Type B pancreatic cell (in vitro differentiated cells): ENCODE measurements at places on chromosomes 16 and 17.

DNA sequence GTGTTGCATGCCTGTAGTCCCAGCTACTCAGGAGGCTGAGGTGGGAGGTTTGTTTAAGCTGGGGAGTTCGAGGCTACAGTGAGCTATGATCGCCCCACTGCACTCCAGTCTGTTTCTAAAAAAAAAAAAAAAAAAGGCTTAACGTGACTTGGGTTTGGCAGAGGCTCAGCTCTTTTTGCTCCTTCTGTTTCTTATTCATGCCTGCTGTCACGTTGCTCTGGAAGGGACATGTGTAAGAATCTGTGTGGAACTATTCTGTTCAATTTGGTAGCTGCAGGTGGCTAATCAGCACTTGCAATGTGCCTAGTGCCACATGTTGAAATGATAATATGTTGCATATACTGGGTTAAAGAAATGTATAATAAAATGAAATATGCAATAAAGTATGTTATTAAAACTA lies 20.9 kb upstream of the SYT17 start:
- no peaks in the 10 kb centered on the region for H3K36me3 ChIP-seq
- no peak for DNase-seq
- H3K27ac ChIP-seq, result no peak overlapping the region
- peaks cover 2% of the 10 kb centered on the region for H3K27me3 ChIP-seq
- no peaks in the 10 kb centered on the region for H3K4me1 ChIP-seq
- H3K4me3 ChIP-seq, result no peak overlapping the region

GRCh38 chr16:68781784-68782183 lies 44.7 kb downstream of the CDH1 start:
- H3K36me3 ChIP-seq, result peaks cover 13% of the 10 kb centered on the region
- DNase-seq, result no peak
- no peak overlapping the region for H3K4me3 ChIP-seq
- no peaks in the 10 kb centered on the region for H3K27me3 ChIP-seq
- peaks cover 17% of the 10 kb centered on the region for H3K4me1 ChIP-seq

GRCh38 chr17:55334881-55335540 lies 70.3 kb downstream of the HLF start:
- no peaks in the 10 kb centered on the region for H3K36me3 ChIP-seq
- H3K27me3 ChIP-seq, result peaks cover 6% of the 10 kb centered on the region
- H3K27ac ChIP-seq, result peak overlapping the region; percentile 20

DNA sequence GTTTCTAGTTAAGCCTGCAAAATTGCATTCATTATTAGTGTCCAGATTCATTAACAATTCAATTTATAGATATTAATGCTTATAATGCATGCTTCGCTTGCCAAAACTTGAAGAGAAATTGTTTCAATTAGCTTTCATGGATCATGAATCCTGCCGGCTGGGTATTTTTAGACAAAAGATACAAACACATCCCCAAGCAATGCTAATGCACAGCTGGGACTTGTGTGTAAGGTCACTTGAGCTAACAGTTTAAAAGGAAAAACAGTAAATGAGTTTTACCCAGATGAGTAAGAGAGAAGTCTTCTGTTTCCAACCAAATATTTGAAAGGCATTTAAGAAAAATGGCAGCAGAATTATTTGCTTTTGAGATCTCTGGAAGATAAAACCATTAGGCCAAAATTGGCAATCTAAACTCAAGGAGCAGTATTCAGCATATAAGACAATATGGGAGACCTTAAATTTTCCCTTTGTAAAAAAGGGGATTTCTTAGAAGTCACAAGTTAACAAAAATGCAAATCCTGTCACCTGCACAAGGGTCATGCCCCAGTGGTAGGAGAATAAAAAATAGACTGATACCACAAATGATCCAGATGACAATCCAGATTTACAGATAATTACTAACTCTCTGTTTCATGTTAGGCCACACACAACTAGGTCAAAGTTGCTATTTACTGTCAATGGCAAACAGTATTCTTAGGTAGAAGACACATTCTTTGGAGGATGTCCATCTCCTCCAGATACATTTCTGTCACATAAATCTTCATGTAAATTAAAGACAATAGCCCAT lies 418.4 kb upstream of the PMFBP1 start:
- H3K36me3 ChIP-seq, result no peaks in the 10 kb centered on the region
- no peak overlapping the region for H3K4me3 ChIP-seq
- peaks cover 13% of the 10 kb centered on the region for H3K4me1 ChIP-seq
- H3K27ac ChIP-seq, result no peak overlapping the region
- no peaks in the 10 kb centered on the region for H3K27me3 ChIP-seq

- peaks cover 21% of the 10 kb centered on the region for H3K4me1 ChIP-seq
- H3K27me3 ChIP-seq, result peaks cover 2% of the 10 kb centered on the region
- H3K27ac ChIP-seq, result no peak overlapping the region
- no peaks in the 10 kb centered on the region for H3K36me3 ChIP-seq
- DNase-seq, result no peak
Observed at GRCh38 chr17:79859676-79860615, 20.7 kb upstream of the CBX4 start.

GRCh38 chr16:71526111-71526631 lies at the start of gene CHST4:
Gene CHST4 (plus strand): TSS chr16:71526426. CDS start chr16:71536678, 10,252 bp downstream.
- H3K4me1 ChIP-seq, result peaks cover 21% of the 10 kb centered on the region
- H3K36me3 ChIP-seq, result no peaks in the 10 kb centered on the region
- H3K27me3 ChIP-seq, result peaks cover 43% of the 10 kb centered on the region
- H3K4me3 ChIP-seq, result peak within 1 kb of the TSS; percentile 76

- no peak overlapping the region for H3K4me3 ChIP-seq
- H3K36me3 ChIP-seq, result no peaks in the 10 kb centered on the region
- no peak for DNase-seq
- no peak overlapping the region for H3K27ac ChIP-seq
- H3K27me3 ChIP-seq, result peaks cover 15% of the 10 kb centered on the region
Observed at GRCh38 chr16:66001432-66001831, 365.1 kb upstream of the CDH5 start.

DNA sequence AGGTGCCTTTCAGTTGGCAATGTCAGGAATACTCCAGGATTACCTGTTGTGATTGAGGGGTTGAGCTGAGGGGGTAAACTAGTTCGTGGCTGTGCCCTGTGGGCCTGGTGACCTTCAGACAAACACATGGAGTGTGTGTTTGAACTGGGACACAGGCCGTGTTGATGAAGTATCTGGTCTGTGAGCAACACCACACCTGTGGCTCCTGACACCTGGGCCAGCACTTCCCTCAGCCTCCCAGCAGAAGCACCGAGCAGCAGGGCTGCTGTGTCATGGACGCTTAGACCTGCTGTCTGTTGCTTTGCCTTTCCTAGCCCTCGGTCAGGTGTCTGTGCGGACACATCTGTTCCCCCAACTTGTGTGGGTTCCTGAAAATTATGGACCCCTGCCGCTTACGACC lies 82.9 kb downstream of the KSR1 start:
- H3K4me1 ChIP-seq, result peaks cover 16% of the 10 kb centered on the region
- H3K4me3 ChIP-seq, result no peak overlapping the region
- H3K27me3 ChIP-seq, result no peaks in the 10 kb centered on the region

DNA sequence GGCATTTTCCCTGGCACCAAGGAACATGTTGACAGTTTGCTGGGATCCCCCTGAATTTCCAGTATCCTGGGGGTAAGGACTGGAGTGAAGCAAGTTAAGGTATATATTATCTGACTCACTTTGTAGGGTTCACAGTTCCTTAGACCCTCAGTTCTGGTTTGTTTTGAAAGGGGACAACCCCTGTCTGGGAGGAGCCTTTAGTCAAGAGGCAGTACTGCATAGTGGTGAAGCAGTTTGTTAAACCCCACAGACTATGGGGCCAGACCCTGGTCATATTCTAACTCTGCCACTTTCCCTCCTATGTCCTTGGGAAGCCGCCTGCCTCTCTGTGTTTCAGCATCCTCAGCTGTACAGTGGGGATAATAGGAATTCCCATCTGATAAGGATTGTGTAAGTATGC lies 145.5 kb upstream of the ZFHX3 start:
- H3K4me3 ChIP-seq, result no peak overlapping the region
- no peak for DNase-seq
- H3K27ac ChIP-seq, result no peak overlapping the region
- peaks cover 29% of the 10 kb centered on the region for H3K4me1 ChIP-seq
- H3K36me3 ChIP-seq, result no peaks in the 10 kb centered on the region
